ENCODE measurements at places on chromosomes 3 and 15.

GRCh38 chr3:60553144-60553543 lies 698.1 kb downstream of the FHIT start:
- no peak for DNase-seq

DNA sequence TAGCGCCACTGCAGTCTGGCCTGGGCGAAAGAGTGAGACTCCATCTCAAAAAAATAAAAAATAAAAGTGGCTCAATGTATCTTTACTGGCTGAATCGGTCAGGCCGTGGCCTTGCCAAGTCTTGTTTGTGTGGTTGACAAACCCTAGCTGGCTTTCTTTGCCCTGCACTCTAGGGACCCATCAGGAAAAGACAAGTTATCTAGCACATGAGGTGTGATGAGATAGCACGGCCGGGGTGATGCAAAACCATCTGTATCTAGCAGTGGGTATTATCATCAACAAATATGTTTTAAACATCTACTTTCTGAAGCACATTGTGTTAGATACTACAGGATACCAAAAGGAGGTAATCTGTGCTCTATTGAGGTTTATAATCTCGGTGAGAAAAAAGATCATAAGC lies 3.9 kb upstream of the DPP8 start:
- DNase-seq: no peak

- DNase-seq: no peak
Observed at GRCh38 chr3:61560517-61561373, 626 bp upstream of the PTPRG start.

- DNase-seq: no peak
Observed at GRCh38 chr15:74885461-74885860, 4.4 kb upstream of the MPI start.

DNA sequence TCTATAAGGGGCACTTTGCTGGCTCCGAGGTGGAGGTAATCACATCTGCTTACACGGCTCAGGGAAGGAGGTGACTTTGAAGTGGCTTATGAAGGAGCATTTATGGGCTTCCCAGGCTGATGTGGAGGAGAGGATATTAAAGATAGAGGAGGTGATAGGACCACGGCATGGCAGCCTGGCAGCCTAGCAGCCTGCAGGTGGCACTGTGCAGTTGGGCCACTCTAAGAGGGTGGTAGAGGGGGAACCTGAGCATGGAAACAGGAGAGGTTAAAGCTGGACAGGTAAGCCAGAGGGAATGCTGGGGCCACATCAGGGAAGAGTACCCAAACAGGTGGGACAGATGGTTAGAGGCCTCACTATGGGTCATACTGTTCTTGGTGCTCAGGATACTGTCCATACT lies 375.0 kb downstream of the WDR72 start:
- DNase-seq: no peak

DNA sequence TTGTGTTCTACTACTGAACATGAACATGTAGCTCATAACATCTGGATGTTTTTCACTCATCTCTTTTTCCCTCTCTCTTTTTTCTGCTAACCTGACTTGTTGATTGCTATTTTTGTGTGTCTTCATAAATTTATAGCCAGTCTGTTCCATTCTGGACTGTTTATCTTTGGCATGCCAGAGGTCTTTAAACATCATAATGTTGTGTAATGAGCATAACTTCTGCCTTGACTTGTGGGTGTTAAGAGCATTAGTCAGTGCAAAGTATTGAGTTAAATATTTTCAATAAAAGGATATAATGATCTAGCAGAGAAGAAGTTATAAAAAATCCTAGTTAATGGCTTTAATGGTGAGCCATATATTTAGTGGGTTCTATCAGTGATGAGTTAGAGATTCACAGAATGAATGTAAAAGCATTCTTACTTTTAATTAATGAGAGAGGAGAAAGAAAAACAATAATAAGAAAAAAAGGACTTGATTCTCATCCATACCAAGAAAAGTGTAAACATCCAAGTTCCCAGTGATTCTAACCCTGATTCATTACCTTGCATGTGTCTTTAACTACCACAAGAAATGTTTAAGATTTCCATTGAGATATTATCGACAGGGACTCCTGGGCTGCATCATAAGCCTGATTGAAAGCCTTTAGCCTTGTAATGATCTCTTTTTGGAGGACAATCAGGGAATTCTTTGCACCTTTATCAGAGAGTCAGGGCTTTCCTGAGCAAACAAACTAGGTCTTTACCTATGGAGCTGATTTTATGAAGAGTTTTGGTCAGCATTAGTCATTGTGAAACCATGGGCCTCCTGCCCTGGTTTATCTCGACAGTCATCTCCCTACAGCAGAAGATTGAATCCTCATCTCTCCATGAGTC lies 22.9 kb downstream of the MITF start:
- DNase-seq: peak; percentile 73

DNA sequence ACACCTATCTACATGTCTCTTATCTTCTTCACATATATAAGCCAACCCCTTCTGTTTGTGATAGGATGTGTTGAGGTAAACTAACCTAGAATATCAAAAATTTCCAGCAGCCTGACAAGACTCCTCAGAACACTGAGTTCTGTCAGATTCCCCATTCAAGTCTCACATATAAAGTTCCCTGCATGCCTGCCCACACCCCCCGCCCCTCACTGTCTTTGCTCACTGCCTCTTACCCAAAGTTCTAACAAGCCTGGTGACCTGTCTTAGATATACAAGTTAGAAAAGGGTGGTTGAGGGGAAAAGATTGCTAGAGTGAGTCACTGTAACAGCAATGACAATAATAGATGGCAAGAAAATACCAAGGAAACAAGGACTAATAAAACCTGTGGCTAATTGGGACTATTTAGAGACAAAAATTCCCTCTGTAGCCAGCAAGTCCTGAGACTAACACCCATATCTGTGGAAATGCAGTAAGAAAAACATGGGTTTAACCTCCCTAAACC lies 40.1 kb downstream of the FBXO22 start:
- peak; percentile 12 for DNase-seq

DNA sequence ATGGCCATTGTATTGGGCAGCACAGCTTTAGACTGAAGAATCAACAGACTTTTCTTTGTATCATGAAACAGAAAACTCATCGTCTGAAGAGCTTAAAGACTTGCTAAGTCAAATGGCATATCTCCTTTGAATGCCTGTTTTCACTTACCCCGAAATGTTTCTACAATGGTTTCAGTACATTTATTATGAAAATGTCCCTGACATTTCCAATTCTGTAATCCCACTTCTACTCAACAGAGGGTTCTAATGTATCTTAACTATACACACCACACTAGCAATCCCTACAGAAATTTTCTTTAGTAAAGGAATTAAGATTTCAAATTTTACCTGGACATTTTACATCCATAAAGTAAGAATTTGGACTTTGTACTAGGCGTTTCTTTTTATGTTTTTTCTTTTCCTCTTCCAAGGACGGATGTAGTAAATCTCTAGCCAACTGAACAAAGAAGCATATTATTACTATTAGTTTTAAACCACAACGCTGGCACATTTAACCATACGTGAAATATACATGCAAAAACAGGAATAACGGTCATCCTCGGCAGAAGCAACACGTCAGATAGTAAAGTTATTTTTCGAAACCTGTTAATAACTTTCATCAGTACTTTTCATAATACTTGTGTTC lies 1.1 kb downstream of the RPS27L start:
- DNase-seq: no peak

GRCh38 chr15:52180196-52180835 lies 10.9 kb downstream of the GNB5 start:
- no peak for DNase-seq

GRCh38 chr15:97745481-97746071 lies 214.9 kb upstream of the ARRDC4 start:
- peak; percentile 69 for DNase-seq

DNA sequence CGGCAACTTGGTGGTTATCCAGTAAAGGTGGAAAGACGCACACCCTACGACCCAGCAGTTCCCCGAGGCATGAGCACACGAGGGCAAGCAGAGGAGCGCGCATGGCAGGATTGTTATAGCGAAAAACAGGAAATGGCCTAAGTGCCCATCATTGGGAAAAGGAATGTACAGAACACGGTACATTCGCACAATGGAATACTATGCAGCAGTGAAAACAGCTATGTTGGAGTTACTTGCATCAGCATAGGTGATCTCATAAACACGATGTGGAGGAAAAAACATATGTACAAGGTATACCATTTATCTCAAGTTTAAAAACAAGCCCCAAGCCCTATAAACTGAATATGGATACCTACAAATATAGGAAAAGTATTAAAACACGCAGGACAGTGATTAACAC lies 6.7 kb upstream of the LINGO1 start:
- no peak for DNase-seq

DNA sequence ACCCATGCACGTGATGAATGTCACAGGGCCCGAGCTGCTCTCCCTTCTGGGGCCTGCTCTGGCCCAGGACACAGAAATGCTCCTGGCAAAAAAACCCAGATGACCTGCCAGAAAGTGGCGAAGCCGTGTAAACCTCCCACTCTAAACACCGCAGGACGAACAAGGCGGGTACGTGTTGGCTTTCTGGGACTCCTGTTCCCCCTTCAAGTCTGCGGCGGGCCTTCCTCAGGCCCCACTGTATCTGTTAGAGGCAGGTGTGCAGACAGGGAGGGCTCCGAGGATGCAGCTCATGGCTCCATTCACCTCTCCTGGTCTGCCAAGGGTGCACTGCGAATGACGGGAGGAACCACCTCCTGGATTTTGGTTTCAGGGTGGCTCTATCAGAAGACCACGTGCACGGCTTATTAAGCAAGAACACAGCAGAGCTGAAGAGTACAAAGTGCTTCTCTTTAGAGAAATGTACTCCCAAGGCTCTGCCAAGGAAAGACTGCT lies 173.8 kb downstream of the ADAMTS17 start:
- no peak for DNase-seq

GRCh38 chr3:168249550-168250414 lies 154.1 kb upstream of the GOLIM4 start:
- DNase-seq: peak; percentile 68

DNA sequence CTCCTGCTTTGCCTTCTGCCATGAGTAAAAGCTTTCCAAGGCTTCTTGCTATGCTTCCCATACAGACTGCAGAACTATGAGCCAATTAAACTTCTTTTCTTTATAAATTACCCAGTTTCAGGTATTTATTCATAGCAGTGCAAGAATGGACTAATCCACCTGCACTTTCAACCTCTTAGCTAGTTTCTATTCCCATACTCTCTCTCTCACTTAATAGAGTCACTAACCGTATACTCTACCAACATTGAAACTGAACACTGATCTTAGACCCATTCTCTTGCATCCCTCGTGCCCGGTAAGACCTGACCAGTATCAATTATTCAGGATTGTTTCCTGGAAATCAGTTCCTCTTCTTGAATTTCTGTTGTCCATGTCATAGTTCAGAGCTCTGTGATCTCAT lies 92.7 kb upstream of the TMC3 start:
- no peak for DNase-seq

- no peak for DNase-seq
Observed at GRCh38 chr3:151768393-151768930, 34.7 kb downstream of the AADACL2 start.

DNA sequence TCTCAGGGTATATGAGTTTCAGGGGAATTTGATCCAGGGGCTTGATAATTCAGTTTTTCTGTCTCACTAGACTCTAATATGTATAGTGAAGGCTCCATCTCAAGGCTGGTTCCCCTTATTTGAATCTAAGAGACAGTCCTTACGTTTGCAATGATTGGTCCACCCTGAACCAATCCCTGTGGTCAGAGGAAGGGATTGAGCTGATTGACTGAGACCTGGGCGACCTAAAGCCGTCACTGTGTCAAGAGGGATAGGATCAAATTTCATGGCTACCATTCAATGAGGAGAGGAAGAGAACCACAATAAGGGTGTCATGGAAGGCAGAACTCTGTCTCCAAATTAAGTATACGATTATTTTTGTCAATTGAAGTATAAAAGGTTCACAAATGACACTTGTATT lies 16.3 kb downstream of the NUDT16 start:
- no peak for DNase-seq

DNA sequence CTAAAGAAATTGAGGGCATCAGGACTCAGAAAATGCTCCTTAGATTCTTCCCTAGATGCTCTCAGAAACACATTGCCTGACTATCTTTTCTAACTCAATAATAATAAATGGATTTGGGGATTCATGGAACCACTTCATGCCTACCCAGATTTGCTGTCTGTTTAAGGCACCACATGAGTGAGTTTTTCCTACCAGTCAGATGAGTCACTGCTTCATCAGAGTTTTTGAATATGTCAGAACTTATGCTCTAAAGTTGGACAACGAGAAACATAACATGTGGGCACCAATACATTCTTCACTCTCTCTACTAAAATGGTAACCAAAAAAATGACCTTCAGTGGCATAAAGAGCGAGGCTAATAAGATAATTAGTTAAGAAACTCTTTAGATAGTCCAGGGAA lies 1135.1 kb downstream of the TUSC7 start:
- no peak for DNase-seq

- DNase-seq: peak; percentile 83
Observed at GRCh38 chr15:73078722-73079121, 26.5 kb downstream of the NEO1 start.

- no peak for DNase-seq
Observed at GRCh38 chr3:195886181-195887141, 21.9 kb downstream of the TNK2 start.

GRCh38 chr3:187162265-187162953 lies 23.1 kb upstream of the RPL39L start:
- DNase-seq: no peak

DNA sequence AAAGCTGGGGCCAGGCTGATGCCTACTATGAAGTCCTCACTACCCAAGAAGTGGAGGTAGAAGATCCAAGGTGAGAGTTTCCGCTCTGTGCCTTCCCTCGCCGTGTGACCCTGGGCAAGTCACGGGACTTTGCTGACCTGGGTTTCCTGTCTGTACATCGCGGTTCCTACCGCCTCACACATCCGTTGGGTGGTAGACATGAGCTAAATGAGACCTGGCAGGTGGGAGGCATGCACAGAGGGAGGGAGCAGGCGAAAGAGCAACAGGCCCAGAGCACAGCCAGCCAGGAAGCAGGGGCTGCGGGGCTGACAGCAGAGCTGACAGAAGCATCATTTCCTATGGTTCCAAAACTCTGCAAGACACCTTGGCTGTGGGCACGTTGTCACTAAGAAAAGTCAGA lies 157.3 kb upstream of the BHLHE40 start:
- DNase-seq: no peak

DNA sequence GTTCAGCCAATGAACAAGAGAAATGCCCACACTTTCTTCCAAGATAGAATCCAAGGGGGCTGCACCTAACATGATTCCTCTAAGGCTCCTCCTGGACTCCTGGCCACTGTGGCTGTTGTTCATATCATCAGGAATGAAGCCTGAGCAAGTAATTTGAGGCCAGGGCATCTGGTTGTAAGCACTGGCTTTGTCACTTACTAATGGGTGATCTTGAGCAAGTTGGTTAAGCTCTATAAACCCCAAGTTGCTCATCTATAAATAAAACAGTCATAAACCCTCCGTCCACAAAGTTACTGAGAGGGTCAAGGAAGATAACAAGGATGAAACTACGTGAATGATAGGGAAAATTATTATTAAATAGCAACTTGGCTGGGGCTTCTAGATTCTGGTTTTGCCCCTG lies 58.3 kb downstream of the CDC25A start:
- DNase-seq: no peak

DNA sequence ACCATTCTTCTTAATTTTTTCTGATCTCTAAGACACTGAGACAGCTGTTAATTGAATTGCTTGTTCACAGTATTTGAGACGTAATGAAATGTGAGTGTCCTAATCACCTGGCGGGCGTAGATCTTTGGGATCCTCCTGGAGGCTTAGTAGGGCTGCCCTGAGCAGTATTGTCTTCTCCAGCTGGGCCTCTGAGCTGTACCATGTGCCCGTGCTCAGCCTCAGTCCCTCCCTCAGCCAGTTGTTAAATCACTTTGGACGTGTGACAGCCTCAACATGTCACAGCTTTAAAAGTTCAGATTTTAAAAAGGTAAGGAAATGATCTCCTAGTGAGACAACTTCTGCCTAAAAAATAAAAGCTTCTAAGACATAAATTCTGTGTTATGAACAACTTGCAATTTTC lies 35.5 kb downstream of the IGF1R start:
- no peak for DNase-seq

Data from inflammatory macrophage treated with lipopolysaccharide for 1 hour (primary cell).